ENCODE measurements at places on chromosomes 7 and 10. TPM values are rescaled to one million over a fixed set of nuclear protein-coding genes. Genes with fewer than 3 reads are reported as not detected.
A peak's percentile ranks its signal among the peaks of the same experiment; 100 is the strongest.

- no peak for DNase-seq
Measured at GRCh38 chr10:2924431-2924830, 142.9 kb upstream of the PFKP start.

- DNase-seq: no peak
Measured at GRCh38 chr10:47457528-47457820, 26.4 kb downstream of the ANXA8 start.

CRYGN gene
- total RNA-seq: 0.15 TPM

DNA sequence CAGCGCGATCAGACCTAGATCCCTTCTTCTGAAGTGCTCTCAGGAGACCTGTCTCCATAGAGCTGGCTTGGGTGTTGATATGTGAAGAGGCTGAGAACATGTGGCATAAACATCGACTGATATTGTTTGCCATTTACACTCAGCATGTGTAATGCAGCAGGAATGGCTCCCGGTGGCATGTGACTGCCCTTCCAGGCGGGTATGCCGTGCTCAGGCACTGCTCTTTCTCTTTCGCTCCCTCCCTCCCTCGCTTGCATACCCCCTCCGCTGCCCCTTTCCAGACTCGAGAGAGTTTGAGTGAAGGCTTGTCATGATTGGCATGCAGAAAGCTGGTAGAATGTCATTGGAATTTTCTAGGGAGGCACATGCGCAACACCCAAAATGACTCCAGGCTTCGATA is 107.3 kb upstream of the PDCD4 start:
- no peak for DNase-seq

GRCh38 chr7:155993420-155994278 is 181.4 kb upstream of the SHH start:
- no peak for DNase-seq

HHEX gene
- total RNA-seq: 4.8 TPM

GIMAP5 gene
- total RNA-seq: 6.6 TPM

PNLIPRP1 gene
- 0.50 TPM for total RNA-seq

DNA sequence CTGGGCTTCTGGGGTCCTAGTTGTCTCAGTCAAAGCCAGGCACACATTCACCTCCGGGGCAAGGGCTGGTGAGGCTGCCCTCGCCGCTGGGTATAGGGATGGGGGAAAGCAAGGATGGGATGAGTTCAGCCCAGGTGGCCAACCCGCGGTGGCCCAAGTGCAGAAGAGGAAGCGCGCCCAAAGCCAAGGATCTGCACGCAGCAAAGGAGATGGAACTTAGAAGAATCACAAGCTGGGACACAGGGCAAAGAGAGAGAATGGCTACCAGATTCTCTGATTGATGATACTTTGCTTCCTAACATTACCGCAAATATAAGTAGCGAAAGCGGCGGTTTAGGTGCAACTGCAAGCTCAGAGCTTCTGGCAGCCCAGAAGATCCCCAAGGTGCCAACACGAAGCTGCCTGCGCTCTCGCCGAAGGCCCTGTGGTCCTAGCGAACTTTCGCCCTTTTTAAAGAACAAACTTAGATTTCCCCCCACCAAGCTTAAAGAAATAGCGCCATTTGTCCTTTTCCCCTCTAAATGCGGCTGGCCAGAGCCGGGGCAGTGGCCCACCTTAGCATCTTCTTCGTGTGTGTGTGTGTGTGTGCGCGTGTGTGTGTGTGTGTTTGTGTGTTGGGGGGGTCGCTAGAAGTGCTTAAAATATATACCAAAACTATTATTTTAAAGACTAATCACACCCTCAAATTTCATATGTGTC is 927 bp upstream of the MKX start:
- DNase-seq: no peak

- DNase-seq: no peak
Measured at GRCh38 chr7:6637544-6638229, 569 bp downstream of the ZNF316 start.

DNA sequence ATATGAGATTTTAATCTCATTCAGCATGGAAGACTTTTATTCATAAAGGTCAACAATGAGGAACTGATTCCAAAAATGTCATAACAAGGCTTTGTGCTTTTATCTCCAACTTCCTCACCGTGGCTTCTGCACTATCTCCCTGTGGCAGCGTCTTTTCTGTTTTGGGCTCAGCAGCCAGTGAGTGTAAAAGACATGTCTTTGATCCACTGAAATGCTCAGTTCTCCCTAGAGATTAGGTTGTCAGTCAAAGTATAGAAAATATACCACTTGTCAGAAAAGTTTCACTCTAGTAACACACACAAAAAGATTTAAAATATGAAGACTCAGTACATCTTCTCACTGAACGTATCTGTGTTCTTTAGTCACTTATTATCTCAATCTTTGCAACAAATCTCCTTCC is 901.8 kb upstream of the ZWINT start:
- no peak for DNase-seq

- no peak for DNase-seq
Measured at GRCh38 chr10:51699145-51699474, 285 bp downstream of the CSTF2T start.

DNA sequence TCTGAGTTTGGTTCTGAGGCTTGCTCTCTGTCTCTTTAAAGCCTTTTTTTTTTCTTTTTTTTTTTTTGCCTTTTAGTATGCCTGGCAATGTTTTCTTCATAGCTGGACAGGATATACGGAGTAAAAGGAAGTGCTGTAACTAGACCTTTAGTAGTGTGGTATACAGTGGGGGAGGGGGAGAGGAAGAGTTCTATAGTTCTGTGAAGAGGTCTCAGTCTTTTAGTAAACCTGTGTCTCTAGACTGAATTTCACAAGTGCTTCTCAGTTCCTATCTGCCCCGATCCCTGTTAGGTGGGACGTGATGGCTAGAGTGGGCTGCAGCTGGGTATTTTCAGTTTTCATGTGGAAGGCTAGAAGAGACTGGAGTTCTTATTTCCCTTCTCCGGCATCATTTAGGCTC is 3.1 kb upstream of the ABCC2 start:
- DNase-seq: no peak

DNA sequence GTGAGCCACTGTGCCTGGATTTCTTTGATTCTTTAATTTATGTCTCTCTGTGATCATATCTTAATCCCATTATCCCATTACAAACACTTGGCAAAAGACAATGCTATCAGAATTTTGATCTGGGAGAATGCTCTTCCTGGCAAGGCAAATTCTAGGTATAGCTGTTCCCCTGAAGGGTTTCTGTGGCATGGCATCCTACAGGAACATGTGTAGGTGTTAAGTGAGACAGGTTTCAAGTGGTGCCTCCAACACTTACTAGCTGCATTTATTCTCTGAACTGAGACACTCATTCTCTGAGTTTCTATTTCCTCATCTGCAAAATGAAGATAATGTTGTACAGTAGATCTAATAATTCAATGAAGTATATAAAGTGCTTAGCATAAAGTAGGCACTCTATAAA is 87.1 kb upstream of the CTTNBP2 start:
- no peak for DNase-seq

SPOCK2 gene
- 4.5 TPM for total RNA-seq

- DNase-seq: no peak
Measured at GRCh38 chr10:43141421-43141820, 3.2 kb downstream of the CSGALNACT2 start.

GRCh38 chr10:110016039-110016438 is 8.3 kb downstream of the ADD3 start:
- no peak for DNase-seq

DNA sequence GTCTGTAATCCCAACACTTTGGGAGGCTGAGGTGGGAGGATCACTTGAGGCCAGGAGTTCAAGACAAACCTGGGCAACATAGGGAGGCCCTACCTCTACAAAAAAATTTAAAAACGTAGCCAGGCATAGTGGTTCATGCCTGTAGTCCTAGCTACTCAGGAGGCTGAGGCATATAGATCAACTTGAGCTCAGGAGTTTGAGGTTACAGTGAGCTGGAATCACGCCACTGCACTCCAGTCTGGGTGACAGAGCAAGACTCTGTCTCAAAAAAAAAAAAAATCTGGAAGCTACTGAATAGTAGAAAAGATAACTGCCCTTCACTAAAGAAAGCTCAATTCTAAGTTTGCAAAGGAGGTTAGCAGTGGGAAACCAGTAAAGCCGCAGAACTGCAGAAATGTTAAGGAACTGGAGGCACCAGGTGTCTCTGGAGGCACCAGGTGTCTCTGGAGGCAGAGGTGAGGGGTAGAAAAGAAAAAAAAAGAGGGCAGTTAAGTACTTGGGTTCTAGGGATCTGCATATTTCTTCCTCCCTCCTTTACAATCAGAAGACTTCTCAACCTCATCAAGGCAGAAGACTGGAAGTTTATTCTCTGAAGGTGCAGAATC is 56.5 kb downstream of the RNLS start:
- DNase-seq: no peak

DNA sequence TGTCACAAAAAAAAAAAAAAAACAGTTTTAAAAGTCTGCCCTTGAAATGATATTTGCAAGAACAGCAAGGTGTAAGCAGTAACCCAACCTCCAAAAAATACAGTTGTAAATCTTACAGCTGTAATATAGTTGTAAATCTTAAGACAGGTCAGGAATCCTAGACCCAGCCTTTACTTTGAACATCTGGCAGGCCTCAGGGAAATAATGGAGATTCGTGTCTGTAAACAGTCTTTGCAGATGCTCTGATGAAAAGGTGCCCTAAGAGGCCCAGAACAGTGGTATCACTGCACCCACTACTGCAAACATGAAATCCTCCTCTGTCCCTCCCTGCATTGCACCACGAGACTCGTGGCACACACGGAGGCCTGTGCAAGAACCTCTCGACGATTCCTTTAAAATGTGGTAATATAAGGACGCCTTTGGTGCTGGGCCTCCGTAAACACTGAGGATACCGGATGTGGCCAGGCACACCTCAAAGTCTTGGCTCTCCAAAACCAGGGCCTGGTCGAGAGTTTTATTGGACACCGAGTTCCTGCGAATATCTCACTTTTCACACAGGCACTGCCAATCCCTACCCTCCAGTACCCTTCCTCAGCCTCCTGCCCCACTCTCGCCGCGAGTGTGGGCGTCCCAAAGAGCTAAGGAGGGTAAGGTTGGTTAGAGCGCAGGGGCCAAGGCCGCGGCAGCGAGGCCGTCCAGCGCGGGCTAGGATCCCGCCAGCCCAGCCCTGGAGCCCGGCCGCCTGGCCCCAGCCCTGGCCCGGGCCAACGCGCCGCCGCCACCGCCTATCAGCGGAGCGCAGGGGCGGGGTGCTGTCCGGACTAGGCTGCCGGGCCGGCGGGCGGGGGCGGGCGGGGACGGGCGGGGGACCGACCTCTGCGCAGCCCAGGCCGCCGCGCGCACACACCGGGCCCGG is at the start of gene REEP3:
TSS of gene REEP3 (plus strand) at position 902 of the 916 bp plus-strand sequence. CDS start 145 bp downstream, outside the sequence.
- peak; percentile 78 for DNase-seq

DNA sequence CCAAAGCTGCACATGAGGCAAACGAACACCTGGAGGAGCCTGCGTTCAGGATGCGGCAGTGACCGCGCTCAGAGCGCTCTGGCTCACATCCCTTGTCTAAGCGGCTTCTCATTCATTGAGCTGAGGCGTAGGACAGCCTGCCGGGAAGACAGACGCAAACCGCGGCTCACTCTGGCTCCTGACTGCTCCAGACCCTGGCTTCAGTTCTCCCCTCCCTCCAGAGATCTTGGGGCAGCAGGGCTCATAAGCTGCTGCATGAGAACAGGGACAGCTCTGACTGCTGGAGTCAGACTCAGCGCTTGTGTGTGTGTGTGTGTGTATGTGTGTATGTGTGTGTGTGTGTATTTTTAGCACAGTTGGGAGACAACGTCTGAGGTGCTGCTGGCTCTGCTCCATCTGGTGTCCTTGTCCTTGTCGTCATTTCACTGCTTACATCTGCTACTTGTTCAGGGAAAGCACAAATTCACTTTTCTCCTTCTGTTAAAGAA is 15.8 kb upstream of the LYZL2 start:
- no peak for DNase-seq

DNA sequence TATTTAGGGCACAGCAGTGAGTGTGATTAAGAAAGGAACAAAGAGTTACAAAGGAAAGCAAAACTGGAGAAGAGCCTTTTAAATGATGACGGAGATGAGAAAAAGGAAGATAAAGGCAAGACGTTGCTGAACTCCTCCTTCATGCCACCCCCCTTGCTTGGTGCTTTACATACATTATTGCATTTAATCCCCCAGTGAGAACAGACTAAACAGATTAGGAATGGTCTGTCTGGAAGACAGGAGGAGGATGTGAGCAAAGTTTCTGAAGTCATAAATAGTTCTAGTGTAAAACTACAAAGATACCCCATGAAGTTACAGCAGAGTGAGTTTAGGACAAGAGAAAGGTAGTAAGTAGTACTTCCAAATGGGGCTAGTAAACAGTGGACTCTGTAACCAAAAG is 113.5 kb downstream of the PLCE1 start:
- no peak for DNase-seq
